ENCODE measurements at places on chromosomes 7 and 10.

DNA sequence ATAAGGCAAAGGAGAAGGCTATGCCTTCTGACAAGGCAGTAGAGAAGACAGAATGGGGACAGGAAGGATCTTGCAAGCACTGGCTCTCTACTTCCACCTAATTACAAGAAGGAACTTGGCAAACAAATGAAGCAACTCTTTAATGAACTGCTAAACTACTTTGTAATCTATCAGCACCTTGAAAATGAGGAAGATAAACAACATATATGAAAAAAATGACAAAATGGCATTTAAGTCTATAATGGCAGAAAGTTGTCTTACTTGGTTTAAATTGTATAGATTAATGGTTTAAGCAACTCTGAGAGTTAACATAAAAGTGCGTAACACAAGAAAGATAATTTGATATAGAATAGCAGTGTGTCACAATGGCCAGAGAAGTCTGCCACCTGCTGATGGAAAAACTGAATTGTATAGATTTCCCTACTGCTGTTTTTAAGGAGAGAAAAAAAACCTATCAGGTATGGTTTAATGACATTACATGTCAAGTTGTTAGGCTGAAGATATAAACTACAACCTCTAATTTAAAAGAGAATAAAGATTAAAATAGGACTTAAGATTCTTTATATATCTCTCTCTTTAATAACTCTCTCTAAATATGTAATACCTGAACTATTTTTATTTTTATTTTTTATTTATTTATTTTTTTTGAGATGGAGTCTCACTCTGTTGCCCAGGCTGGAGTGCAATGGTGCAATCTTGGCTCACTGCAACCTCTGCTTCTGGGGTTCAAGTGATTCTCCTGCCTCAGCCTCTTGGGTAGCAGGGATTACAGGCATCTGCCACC lies 11.8 kb downstream of the NT5C3A start:
- DNase-seq, result no peak

- DNase-seq, result peak; percentile 48
These were observed 973 bp downstream of the GPR158 start for GRCh38 chr10:25175527-25176420.

DNA sequence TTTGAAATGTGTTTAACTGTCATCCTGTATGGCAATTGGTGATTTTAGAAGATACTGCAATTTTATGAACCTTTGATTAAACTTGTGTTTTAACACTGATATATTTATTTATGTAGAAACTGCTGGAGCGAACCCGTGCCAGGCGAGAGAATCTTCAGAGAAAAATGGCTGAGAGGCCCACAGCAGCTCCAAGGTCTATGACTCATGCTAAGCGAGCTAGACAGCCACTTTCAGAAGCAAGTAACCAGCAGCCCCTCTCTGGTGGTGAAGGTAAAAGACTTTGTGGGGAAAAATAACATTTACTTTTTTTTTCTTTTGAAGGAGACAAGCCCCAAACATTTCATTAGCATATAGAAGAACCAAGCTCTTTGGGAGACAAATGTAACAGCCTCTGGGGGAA lies 6.5 kb downstream of the ANLN start:
- no peak for DNase-seq

GRCh38 chr7:156494960-156495359 lies 145.6 kb upstream of the RNF32 start:
- no peak for DNase-seq

DNA sequence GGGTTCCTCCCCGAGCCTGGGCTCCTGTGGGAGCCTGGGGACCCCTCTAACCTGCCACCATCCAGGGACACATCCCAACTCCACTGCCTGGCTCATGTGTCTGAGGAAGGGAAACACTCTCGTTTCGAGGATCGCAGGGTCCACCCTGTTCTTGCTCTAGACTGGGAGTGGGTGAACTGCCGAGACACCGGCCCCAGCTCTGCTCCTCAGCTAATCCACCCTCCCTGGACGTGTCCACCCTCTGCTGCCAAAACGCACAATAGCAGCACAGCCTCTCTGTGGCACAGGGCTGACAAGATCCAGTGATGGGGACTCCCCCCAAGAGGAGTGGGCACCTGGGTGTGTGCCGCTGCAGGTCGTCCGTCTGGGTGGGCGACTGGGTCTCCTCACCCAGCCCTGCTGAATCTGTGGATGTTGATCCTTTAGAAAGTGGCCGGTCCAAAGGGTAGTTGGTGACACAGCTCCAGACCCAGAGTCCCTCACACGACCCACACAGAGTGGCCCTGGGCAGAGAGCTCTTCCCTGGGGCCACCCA lies 65.2 kb upstream of the FAM20C start:
- no peak for DNase-seq

- DNase-seq, result no peak
These were observed 181.9 kb downstream of the TMEM26 start for GRCh38 chr10:61271127-61271780.
